ENCODE measurements at places on chromosomes 4 and X.

DNA sequence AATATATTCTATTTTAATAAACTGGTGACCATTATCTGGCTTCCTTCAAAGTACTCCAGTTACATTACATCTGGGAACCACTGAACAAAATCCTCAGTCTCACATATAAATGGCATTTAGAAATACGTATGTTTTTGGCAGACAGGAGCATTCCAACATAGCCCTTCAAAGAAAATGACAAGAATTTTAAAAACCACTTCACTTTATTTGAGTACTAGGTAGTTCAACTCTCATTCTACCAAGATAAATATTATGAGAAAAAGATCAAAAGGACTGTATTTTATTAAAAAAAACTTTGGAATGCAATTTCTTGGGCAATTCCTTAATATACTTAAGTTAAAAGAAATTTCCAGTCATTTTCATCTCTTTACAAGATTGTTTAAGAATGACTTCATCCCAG, 17.6 kb downstream of the TNIP3 start:
- DNase-seq: no peak

DNA sequence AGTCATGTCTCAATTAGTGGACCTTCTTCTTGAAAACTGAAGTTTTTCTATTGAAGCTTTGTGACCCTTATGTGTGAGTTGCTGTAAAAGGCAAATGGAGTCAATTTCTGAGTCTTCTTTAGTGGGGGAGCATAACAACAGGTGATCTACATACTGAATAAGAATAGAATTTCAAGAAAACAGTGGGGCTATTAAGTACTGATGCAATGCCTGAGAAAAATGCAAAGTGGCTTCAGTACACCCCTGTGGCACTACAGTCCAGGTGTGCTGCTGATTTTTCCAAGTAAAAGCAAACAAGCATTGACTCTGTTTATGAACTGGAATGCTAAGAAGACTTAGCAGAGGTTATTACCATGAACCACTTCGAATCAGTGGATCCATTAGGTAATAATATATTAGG, 328.0 kb upstream of the PABPC4L start:
- DNase-seq: no peak

- no peak for DNase-seq
Observed at GRCh38 chrX:130296297-130296678, 27.6 kb upstream of the ZNF280C start.

DNA sequence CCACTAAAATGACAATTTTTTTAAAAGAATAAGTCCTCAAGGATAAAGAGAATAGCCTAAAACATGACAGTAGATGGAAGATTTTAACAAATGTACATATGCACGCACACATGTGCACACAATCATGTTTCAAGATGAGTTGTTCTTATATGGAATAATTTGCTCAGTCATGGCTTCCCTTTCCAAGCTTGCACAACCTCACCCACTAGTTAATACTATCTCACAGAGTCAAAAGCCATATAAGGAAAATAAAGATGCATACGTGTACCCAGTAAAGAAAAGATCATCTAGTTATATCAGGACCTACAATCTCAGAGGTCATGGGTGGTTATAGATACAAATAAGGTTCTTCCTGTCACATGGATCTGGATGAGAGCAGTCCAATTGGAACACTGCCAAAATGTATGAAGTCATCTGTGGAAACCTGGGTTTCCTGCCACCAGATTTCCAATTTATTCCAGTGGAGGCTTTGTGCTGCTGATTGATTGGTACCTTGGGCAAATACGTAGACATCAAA, 56.1 kb downstream of the FAM13A start:
- DNase-seq: no peak

- DNase-seq: no peak
Observed at GRCh38 chr4:158179465-158179864, 6.6 kb upstream of the GASK1B start.

DNA sequence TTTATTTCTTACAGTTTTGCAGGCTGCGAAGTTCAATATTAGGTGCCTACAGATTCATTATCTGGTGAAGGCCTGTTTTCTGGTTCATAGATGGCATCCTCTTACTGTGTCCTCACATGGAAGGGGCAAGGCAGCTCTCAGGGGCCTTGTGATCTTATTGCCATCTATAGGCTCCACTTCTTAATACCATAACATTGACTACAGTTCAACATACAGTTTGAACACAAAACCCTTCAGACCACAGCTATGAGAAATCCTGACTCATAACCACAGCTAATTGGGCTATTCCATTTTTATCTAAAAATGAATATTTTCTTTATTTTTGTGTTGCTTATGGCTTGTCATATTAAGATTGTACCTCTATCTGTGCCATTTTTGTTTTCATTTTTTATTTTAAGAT, 72.3 kb downstream of the STAG2 start:
- no peak for DNase-seq

DNA sequence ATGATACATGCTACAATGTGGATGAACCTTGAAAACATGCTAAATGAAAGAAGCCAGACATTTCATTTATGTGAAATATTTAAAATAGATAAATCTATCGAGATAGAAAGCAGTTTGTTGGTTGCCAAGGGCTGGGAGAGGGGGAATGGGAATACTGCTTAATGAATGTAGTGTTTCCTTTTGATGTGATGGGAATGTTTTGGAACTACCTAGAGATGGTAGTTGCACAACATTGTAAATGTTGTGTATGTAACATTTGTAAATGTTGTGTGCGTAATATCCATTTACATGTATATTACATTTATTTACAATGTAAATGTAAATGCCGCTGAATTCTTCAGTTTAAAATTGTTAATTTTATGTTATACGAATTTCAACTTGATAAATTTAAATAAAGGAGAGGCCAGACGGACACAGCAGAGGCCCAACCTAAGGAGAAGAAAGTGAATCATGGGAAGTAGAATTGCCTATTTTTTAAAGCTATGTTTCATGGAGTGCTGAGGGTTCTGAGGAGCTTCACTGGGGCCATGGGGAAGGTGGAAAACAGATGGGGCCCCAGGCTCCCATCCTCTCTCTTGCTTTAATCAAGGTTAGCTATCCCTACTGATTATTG, 60.0 kb upstream of the TEX13D start:
- no peak for DNase-seq

DNA sequence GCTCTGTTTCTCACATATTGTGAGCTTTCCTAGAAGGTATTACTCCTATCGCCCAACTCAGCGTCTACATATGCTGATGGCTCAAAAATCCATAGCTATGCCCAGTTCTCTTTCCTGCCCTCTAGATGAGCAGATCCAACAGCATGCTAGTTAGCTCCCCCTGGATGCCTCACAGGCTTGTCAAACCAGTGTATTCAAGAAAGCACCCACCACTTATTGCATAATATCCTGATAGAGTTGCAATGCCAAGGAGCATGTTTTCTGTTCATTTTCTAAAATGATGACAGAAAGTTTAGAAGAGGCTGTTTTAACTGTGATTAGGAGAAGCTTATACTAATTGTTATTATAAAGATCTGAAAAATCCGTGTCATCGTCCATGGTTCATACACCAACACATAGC, 1.9 kb upstream of the PACRGL start:
- no peak for DNase-seq

DNA sequence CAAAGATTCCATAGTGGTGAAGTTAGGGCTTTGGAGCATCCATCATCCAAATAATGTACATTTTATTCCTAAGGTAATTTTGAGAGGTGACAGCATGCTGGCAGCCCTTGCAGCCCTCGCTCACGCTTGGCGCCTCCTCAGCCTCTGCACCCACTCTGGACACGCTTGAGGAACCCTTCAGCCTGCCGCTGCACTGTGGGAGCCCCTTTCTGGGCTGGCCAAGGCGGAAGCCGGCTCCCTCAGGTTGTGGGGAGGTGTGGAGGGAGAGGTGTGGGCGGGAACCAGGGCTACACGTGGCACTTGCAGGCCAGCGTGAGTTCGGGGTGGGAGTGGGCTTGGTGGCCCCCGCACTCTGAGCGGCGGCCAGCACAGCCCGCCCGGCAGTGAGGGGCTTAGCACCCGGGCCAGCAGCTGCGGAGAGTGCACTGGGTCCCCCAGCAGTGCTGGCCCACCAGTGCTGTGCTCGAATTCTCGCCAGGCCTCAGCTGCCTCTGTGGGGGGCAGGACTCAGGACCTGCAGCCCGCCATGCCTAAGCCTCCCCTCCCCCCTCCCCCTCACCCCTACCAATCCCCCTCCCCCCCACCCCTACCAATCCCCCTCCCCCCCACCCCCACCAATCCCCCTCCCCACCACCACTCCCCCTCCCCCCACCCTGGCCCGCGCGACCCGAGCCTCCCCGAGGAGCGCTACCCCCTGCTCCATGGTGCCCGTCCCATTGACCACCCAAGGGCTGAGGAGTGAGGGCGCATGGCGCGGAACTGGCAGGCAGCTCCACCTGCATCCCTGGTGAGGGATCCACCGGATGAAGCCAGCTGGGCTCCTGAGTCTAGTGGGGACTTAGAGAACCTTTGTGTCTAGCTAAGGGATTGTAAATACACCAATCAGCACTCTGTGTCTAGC, 37.0 kb upstream of the DKK2 start:
- DNase-seq: no peak

DNA sequence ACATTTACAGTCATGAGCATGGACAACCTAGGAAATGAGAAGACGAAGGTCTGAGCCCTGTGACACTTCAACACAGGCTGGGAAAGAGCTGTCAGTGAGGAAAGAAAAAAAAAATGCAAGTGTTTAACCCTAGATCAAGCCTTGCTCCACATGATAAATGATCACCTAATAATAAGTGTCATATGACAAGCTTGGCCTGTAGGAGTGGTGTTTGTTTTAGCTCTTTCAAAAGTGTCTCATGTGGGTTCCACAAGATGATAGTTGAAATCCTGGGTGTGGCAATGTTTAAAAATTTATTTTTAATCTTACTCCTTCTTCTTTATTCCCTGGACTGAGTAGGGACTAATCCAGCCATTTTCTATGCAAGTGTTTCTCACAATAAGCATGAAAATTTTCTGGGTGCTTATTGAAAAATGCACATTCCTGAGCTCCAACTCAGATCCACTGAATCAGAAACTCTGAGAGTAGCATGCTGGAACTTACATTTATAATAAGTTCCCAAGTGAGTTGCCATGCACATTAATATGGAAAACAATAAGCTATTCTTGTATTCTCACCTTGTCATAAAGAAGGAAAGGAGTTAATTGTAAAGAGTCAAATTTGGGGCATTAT, 138.3 kb downstream of the AREG start:
- no peak for DNase-seq

DNA sequence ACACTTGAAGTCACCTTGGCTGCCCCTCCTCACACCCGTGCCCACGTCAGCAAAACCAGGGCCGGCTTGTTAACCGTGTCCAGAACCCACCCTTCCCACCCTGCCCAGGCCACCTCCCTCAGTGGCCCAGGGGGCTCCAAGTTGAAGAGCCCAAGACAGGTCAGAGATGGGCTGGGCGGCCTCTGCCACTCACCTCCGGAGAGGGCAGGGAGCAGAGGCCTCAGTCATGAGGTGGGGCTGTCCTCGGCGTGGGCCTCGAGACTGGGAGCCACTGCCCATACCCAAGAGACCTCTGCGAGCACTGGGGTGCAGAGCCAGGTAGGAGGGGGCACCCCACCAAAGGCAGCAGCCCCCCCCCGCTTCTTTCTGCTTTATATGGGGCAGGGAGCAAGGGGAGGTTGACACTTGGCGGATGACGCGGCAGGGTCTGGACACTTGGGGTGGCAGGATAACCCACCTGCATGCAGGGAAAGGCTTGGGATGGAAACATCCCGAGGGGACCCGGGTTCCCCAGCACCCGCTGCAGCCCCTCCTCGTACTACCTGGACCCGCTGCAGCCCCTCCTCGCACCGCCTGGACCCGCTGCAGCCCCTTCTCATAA, 38.0 kb upstream of the SPON2 start:
- no peak for DNase-seq

GRCh38 chrX:57267308-57267707, 19.2 kb upstream of the FAAH2 start:
- DNase-seq: peak; percentile 15

DNA sequence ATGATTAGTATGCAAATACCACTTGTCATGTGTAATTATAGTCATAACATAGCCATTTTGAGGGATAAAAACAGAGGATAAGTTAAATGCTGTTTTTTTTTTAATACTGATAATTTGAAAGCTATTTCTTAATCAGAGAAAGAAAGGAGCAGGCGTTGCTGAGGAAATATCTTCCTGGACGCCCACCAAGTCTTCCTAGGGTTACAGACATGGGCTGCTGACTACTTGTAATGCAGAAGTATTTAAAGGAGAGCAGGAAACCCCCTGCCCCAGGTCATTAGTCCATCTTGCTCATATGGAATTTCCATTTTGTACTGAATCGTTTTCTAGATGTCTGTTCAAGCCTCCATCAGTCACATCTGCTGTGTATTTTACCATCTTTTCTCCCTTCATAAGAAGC, 176.2 kb downstream of the ADGRL3 start:
- DNase-seq: no peak

DNA sequence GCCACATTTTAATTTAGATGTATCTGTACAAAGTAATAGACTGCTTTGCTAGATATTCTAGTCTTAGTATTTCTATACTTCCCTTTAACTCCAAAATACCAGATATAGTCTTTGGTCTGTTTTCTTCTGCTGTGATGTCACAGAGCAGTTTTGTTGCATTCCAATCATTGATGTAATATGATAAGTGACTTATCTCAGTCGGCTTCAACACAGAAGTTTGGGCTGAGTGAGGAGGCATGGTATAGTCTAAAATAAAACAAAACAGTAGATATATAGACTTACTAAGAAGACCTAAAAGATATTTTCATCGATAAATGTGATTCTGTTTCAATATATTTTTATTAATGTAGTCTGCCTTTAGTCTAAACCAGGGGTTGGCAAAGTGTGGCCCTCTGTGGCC, 169.9 kb downstream of the DCK start:
- DNase-seq: no peak

- DNase-seq: peak; percentile 4
Observed at GRCh38 chrX:18828832-18829404, 121.5 kb downstream of the PPEF1 start.

- DNase-seq: no peak
Observed at GRCh38 chr4:8285143-8285975, 15.8 kb downstream of the HTRA3 start.

- peak; percentile 88 for DNase-seq
Observed at GRCh38 chr4:147866532-147867271, 134.8 kb downstream of the ARHGAP10 start.

GRCh38 chr4:31124008-31124585, 403.9 kb downstream of the PCDH7 start:
- no peak for DNase-seq

GRCh38 chr4:121472937-121473721, 92.3 kb upstream of the QRFPR start:
- DNase-seq: no peak

GRCh38 chr4:111633663-111634266, 511.5 kb upstream of the FAM241A start:
- DNase-seq: no peak

DNA sequence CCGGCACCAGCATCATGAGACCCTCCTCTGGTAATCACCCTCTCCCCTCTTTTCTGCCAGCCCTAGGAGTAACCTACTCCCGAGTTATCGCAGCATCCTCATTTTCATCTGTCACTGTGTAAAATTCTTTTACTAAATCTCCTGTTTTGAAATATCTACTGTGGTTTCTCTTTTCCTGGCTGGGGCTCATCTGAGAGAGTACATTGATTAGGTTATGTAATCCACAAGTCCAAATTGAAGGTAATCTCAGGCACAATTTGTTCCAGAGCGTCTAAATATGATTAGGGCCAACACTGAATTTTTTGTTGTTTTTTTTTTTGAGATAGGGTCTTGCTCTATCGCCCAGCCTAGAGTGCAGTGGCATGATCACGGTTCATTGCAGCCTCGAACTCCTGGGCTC, 142.4 kb downstream of the SMIM20 start:
- DNase-seq: no peak

Data from RPMI8226 (cell line).